ENCODE measurements at places on chromosomes 16 and 17. TPM values are rescaled to one million over a fixed set of nuclear protein-coding genes. Genes with fewer than 3 reads are reported as not detected.

- DNase-seq: no peak
Measured at GRCh38 chr16:48961546-48961945, 320.1 kb downstream of the CBLN1 start.

DNA sequence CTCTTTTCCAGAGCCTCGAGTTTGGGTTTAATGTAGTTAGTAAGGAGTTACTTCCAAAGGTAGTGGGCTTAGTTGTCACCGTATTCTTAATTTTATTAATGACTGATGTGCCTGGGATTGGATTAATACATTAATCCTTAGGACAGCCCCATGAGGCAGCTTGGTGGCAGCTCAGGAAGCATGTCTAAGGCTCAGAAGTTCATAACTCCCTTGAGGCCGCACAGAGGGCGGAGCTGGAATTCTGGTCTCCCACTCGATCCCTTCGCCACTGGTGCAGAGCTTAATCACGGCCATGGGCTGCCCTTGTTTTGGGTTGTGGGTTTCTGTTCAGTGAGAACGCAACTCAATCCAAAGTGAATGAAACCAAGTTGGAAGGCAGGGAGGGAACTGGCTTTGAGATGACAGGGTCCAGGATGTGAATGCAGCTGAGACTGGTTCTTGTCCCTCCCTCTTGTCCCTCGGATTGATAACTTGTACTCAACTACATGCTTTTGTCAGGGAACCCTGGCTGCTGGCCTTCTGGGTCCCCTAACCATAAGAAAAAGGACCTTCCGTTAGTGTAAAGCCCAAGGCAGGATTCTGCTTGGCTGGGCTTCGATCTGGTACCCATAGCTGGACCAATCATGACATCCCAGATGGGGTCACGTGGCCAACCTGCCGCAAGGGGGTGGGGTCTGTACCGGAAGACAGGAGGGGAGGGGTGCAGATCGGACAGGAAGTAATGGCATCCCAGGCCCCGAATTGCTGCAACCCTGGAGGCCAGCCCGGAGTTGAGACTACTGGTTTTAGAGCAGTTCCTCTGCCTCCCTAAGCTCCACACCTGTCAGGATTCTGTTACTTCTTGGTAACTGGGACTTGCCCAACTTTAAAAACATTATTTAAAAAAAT lies 45.4 kb downstream of the SNX20 start:
- no peak for DNase-seq

DNA sequence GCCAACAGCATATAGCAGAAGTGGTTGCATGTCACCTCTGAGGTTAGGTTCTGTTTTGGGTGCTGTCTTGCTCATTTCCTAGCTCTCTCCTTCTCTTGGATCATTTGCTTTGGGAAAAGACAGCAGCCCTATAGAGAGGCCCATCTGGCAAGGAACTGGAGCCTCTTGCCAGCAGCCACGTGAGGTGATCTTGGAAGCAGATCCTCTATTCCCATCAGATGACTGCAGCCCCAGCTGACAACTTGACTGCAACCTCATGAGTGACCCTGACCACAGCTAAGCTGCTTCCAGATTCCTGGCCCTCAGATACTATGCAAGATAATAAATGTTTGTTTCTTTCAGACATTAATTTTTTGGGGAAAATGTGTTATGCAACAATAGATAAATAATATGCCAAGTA lies 213.3 kb upstream of the HS3ST4 start:
- DNase-seq: no peak

The MPV17L gene
- polyA plus RNA-seq: 0.42 TPM

The RHBDL1 gene
- polyA plus RNA-seq: 0.74 TPM

The TNFRSF17 gene
- not detected for polyA plus RNA-seq

The SLC52A1 gene
- polyA plus RNA-seq: 0.23 TPM
